Activated CD4-positive, alpha-beta T cell treated with anti-CD3 and anti-CD28 coated beads for 1 hour (primary cell): ENCODE measurements at places on chromosomes 4 and X.

DNA sequence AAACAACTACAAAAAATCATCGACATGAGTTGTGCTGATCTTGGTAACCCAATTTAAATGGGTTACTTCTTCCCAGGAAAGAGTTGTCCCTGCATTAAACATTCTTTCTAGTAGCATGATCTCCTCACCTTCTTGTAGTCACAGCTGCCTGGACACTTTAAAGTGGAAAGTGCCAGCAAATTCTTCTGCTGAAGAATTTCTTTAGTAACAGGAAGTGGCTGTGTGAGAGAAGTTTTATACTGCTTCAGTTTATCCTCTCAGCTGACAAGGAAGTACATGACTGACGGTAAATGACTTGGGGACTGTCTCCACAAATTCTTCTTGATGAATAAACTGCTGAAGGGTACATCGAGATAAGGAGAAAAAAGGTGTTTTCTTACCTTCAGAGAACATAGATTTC lies 18.2 kb upstream of the TNIP3 start:
- no peak for DNase-seq

- DNase-seq: no peak
Observed at GRCh38 chr4:24793219-24794005, 2.0 kb upstream of the SOD3 start.

DNA sequence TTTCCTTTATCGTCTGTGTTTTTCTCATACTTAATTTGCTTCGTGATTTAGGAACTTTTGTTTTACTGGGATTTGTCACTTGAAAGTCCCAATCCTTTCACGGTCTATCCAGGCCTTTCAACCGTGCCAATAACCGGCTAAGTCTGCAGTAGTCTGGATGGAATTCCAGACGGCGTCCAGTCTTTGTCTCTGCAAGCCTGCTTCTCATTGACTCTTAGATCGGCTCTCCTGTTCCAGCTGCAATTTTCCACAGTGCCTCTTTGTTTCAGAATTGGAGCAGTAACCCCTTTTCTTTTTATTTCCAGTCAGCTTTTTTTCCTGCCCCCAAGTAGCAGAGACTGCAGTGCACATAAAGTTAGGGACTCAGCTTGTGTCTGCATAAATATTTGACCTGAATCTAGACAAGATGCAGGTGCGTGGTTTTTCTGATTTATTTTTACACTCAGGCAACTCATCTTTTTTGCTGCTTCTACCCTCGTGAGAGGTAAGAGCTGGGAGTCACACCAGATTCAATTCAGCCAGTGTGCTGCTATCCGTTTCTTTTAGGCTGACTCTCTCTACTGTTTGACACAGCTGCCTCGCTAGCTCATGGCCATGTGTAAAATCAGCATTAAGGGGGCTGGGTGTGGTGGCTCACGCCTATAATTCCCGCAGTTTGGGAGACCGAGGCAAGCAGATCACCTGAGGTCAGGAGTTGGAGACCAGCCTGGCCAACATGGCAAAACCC lies 37.4 kb upstream of the DHRSX start:
- no peak for DNase-seq

DNA sequence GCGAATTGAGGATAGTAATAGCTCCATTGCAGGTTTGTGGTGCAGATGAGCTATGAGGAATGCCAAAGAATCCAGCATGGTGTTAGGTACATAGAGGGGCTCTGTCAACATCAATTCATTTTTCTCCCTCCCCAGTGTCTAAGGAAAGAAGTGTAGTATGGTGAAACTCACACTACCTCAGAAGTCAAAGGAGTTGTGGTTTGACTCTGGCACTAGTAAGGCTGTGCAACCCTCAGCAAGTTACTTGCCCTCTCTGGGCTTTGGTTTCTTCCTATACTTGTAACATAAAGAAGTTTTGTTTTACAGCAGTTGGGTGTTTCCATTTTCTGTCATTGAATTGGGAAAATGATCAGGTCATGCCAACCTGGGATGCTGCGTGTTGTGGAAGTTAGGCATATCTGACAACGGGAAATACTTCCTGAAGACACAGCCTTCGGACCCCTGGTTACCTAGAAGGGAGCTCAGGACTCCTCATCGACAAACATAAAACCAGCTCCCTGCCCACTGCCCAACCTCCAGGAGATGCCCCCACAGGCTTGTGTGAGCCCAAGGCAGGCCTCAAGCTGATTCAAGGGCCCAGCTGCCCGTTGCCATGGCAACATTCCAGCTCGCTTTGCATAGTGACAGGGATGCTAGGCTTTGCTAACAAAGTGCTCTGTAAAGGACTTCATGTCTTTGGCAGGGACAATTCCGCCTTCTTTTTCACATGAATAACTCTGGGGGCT lies 71.4 kb downstream of the RTL5 start:
- no peak for DNase-seq

- no peak for DNase-seq
Observed at GRCh38 chr4:37922328-37922727, 31.4 kb downstream of the TBC1D1 start.

GRCh38 chr4:17794730-17795129 lies 13.3 kb upstream of the FAM184B start:
- DNase-seq: no peak

- no peak for DNase-seq
Observed at GRCh38 chrX:111597967-111598366, 83.0 kb upstream of the ALG13 start.

DNA sequence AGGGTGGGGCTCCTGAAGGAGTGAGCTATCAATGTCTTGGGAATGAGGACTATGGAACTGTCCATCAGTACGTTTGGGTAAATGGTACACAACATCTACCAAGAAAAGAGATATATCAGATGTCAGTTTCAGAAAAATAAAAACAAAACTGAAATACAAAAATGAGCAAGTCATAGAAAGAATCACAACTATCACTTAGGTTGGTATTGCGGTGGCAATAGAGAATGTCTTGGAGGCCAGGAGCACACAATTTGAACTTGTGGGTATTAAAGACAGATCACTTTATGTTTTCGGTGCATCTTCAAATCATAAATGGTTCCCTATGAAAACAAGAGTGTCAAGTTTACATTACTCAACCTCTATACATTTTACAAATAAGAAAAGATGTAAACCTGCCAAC lies 176.8 kb downstream of the CHM start:
- no peak for DNase-seq

DNA sequence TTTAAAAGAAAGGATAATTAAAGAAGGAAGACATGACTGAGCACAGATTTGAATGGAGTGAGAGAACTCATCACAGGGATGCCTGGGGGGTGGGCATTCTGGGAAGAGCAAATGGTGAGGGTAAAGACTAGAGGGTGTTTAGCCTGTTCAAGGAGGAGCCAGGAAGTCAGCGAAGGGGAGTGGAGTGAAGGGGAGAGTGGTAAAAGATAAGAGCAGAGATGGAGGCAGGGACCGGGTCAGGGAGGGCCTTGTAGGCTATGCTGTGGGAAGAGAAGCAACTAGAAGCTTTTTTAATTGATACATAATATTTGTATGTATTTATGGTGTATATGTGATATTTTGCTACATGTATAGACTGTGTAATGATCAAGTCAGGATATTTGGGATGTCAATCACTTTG lies 2.2 kb upstream of the VGLL1 start:
- no peak for DNase-seq

- no peak for DNase-seq
Observed at GRCh38 chr4:122715221-122715620, 17.3 kb upstream of the BBS12 start.

- no peak for DNase-seq
Observed at GRCh38 chr4:14669371-14669770, 332.9 kb upstream of the CPEB2 start.

GRCh38 chr4:3871181-3871852 lies 105.1 kb downstream of the ADRA2C start:
- no peak for DNase-seq

DNA sequence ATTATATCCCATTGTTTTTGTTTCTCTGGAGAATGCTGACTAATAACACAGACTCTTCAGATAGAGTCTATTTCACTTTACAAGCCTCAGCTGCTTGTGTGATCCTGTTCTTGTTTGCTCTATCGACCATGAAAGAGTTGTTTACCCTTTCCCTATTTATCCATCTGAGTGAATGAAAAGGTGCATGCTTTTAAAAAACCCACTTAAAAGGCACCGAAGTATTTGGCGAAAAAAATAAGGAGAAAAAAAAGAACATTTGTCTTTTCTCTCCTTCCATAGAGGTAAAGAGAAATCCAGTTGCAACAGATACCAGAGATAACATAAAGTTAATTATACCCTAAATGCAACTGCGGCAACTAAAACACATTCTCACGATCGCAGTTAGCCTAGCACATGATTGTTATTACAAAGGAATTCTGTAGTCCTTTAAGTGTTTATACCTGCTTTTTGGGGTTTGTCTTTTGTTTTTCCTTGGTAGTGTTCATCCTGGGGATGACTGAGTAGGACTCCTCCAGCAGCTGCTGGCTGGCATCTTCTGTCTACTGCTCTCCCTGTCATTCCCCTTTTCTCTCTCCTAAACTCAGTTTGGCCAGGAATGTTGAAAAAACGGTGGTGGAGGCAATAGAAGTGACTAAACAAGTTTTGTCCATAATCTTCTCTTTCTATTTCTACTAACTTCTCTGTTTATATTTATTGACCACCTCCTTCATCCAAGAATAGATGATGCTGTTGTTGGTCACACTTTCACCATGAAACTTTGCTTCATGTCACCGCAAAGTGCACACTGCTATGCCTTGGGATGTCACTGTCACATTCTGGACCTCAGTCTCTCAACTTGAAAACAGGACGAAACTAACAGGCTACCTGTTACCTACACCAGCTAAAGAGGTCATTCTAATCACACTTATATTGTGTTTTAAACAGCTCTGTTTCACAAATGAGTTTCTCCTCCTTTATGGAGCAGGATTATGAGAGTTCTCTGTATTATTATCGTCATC lies 41.9 kb upstream of the FRAS1 start:
- no peak for DNase-seq

- DNase-seq: no peak
Observed at GRCh38 chr4:2731907-2732317, 24.2 kb downstream of the TNIP2 start.

GRCh38 chrX:7996414-7996813 lies 69.2 kb upstream of the PNPLA4 start:
- DNase-seq: no peak

DNA sequence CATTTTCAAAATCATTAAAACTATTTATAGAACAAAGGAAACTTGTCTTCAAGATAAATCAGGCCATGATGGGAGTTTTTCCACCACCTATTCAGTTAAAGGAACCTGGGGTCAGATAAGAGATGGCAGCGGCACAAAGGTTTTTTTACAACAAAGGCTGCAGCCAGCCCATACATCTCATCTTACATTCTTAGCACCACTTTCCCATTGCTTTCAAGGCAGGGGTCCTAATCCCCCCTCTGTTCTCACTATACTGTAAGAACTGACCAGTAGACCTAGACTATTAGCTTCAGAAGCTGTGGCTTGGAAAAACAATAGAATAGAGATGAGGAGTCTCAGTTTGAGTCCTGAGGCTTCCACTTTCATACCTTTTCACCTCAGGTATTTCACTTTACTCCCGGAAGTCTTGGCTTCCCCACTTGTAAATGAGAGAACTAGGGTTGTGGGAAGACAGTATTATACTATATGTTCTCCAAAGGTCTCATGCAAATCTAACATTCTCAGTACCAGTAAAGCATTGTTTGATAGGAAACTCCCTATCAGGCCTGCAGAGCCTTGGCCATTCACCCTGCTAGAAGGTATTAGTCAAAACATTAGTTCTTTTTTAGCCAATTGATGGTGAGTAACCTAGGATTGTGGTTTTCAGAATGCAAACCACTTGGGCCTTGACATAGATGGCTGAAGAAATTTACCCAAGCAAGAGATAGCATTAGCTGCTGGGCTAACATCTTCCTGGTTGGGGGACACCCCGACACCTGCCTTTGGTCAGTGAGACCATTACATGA lies 182.9 kb upstream of the PBDC1 start:
- DNase-seq: no peak

- DNase-seq: no peak
Observed at GRCh38 chr4:77950203-77950602, 87.6 kb downstream of the MRPL1 start.

DNA sequence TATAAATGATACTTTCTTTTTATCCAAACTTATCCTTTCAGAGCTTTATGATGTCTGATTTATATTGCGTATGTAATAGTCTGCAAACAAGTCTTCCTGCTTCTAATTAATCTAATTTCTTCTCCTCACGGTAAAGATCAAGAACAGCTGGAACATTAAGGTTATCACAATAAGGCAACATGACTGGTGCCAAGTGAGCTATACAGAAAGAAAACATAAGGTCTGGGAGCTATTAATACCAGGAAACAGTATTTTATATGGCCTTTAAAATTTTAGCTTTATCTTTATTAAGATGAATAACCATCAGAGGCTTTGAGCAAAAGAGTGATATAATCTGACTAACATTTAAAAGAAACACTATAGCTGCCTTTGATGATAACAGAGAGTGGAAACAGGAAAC lies 28.7 kb upstream of the CABS1 start:
- no peak for DNase-seq
